ENCODE measurements at places on chromosomes 4 and X.
A peak's percentile ranks its signal among the peaks of the same experiment; 100 is the strongest.

- no peak for DNase-seq
Measured at GRCh38 chr4:157265281-157265680, 44.8 kb downstream of the GRIA2 start.

- no peak for DNase-seq
Measured at GRCh38 chrX:20740443-20740842, 473.7 kb upstream of the RPS6KA3 start.

GRCh38 chr4:124727331-124727890 is 14.9 kb upstream of the ANKRD50 start:
- no peak for DNase-seq

- DNase-seq, result peak; percentile 14
Measured at GRCh38 chrX:66191563-66191962, 27.5 kb downstream of the HEPH start.

- no peak for DNase-seq
Measured at GRCh38 chr4:3311095-3311372, 18.2 kb downstream of the RGS12 start.

DNA sequence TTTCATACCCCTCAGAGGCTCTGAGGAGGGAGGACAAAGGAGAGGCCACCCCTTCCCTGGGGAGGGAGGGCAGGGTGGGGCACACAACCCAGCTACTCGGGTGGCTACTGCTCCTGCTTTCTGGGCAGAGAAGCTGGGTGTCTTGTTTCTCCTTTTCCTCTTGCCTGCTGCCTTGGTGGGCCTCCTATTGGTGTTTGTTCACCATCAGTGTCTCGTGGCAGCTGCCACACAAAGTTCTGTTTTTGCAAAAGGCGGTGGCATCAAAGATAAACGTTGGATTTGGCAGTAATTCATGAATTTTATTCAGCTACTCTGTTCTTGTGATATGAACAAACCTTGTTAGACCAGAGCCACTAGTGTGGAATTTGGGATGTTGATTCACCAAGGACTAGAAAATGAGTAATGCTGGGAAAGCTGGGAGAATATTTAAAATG is 153.0 kb upstream of the SCML1 start:
- peak; percentile 1 for DNase-seq
